ENCODE measurements at places on chromosomes 11 and 22.

- DNase-seq, result no peak
These were observed 157.1 kb upstream of the GRK3 start for GRCh38 chr22:25407226-25407858.

- DNase-seq, result no peak
These were observed 539.2 kb downstream of the ETS1 start for GRCh38 chr11:128048121-128048520.

GRCh38 chr11:93288767-93289166 lies 41.8 kb upstream of the DEUP1 start:
- no peak for DNase-seq

- no peak for DNase-seq
These were observed 258.5 kb upstream of the PDGFD start for GRCh38 chr11:104422324-104422944.

- DNase-seq, result no peak
These were observed 387.1 kb downstream of the METTL15 start for GRCh38 chr11:28495333-28495732.

- DNase-seq, result no peak
These were observed 157.2 kb upstream of the TMEM45B start for GRCh38 chr11:129658526-129658867.

DNA sequence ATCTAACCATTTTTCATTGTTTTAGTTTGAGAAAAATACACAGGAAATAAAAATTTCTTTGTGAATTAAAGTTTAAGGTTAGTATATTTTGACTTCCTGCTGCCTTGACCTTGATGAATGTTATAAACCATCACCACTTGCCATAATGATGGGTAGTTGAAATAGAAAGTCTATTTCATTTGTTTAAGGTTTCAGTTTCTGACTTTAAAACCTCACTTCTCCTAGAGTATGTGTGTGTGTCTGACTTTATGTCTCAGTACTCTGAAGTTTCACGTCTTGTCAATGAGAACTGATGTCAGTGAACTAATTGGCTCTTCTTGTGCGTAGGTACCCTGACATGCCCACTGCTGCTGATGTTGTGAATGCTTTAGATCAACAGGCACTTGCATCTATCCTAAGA lies 188.2 kb downstream of the METTL15 start:
- DNase-seq, result no peak

GRCh38 chr11:64609436-64610047 lies 18.5 kb downstream of the SLC22A12 start:
- DNase-seq, result no peak

DNA sequence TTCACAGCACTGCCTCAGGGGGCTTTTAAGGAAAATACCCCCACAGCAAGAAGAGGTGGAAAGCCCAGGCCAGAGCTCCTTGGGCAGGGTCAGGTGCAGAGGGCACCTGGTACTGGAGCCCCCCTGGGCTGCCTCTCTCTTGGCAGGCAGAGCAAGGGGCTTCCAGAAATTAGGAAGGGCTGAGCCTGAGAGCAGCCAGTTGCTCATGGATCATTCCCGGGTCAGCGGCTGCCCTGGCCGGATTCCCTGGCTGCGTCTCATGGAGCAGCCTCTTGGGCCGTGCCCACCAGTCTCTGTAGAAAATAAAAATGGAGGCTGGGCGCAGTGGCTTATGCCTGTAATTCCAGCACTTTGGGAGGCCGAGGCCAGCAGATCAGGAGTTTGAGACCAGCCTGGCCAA lies 10.3 kb upstream of the OMP start:
- no peak for DNase-seq

DNA sequence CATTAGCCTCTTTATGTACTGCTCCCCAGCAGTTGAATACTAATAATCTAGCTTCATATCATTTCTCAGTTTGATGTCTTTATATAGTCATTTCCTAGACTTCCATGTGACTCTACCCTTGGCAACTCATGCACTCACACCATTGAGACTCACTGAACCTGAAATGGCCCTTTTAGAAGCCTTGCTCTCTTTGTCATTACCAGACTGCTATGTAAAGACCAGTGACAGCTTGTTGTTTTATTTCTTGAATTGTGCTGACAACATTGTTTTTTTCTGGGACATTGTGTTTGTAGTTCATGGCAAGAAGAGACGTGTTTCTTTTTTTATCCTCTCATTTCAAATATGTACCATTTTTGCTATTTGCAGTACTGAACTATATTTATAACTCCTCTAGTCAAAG lies 256.5 kb downstream of the CNTN5 start:
- no peak for DNase-seq

DNA sequence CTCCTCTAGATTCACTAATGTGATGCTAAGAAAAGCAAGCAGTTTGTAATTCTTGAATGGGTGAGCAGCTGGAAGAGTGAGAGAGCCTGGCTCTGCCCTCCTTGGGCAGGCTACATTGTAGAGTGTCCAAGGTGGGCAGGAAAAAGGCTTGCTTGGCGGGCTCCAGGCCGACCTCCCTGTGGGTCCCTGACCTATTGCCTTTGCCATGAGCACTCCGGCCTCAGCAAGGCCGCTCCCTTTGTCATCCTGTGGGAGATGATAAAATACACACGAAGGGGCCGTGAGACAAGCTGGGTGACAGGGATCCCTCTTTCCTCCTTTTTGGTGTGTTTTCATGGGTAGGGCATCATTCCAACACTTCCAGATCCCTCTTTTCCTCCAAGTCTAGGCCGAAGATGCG lies 41.8 kb downstream of the TIMP3 start:
- DNase-seq, result no peak

DNA sequence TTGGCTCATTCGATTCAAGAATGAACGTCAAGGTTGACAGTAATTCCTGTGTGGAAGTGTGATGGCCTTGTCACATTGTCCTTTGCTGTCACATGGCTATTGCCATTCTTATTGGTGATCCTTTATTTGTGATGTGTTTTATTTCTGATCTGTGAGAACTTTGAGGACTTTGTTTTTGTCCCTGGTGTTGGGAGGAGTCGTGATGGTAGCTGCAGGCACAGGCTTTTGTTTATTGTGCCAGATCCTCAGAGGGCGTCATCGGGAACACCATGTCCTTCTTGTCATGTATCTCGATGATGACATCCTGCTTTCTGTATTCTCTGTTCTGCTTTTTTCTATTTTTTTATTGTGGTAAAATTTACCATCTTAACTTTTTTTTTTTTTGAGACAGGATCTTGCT lies 5.6 kb downstream of the PICK1 start:
- no peak for DNase-seq

GRCh38 chr11:127873478-127873877 lies 713.9 kb downstream of the ETS1 start:
- DNase-seq, result no peak

GRCh38 chr11:109894242-109894641 lies 198.9 kb upstream of the ZC3H12C start:
- no peak for DNase-seq

GRCh38 chr11:79942646-79943045 lies 501.8 kb upstream of the TENM4 start:
- no peak for DNase-seq

Measured in glomerular endothelial cell (primary cell).